Pancreas (tissue), 10 donors: ENCODE measurements at places on chromosomes 6 and 20.

DNA sequence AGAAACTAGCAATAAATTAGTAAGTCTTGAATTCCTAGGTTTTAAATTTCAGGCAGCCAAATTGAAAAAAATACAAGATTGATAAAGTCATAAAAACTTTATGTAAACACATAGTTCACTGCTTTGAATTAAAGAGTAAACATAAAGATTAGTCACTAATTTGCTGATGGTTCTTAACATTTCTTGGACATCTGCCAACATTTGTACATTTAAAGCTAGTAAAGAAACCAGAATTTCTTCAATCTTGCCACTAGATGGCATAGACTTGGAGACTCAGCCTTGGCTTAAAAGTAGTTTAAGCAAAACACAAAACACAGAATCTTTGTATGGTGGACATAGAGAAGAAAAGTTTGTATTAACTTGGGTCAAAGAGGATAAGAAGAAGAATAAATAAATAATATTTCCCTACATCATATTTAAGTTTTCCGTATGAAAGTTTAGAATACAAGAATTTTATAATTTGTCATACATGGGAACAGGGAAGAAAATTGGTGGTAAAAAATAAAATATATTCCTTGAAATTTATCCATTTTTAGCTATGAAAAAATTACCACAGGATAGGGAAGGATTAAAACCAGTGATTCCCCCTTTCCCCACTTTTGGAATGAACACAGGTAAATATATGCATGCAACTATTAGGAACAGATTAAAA is 41.7 kb upstream of the FAM135A start:
- DNase-seq: no peak

DNA sequence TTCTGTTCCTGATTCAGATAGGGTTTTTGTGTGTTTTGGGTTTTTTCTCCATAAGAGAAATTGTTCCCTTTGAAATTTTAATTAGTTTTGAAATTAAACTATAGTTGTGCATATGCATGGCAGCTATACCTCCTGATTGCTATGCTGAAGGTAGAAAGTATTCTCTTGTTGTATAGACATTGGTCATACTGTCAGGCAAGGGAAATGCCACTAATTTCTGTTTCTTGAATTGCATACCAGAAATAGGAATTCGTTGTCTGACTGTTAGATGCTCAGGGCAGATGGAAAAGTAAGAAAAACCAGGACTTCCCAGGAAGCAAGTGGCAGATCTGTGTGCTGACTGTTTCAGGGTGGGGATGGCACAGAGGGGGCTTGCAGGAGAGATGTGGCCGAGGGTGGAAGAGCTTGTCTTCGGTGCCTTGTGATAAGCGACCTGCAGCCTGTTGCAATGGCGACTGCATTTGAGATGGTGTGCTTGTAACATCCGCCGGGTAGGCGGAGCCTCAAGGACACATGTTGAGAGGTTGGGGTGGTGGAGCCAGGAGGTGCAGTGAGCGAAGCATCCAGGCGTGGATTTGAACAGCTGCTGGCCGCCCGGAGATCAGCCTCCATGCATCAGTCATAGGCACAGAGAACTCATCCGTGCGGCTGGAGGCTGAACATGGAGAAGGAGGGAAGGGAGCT is 42.8 kb downstream of the RREB1 start:
- no peak for DNase-seq

- DNase-seq: no peak
Observed at GRCh38 chr6:36418558-36418957, 24.1 kb downstream of the PXT1 start.

- no peak for DNase-seq
Observed at GRCh38 chr6:45816674-45817297, 198.9 kb downstream of the CLIC5 start.

- DNase-seq: no peak
Observed at GRCh38 chr20:2252419-2252997, 43.3 kb upstream of the TGM3 start.

DNA sequence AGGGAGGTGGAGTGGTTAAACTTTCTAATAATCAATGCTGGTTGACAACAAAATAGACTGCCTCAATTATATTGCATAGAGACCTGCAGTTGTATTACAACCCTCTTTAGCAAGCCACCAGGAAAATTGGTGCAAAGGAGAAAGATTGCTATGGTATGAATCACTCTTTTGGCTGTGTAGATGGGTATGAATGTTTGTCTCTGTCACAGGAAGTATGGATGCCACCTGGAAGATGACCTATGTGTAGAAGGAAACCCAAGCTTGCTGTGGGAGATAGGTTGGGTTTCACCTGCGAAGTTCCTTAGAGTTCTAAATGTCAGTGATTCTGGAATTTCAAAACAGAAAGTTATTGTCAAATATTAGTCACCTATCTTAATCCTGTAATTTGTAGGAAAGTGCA is 134.6 kb downstream of the SOBP start:
- no peak for DNase-seq

GRCh38 chr6:132734694-132735236 is 20.9 kb upstream of the VNN1 start:
- DNase-seq: no peak

GRCh38 chr6:12654514-12654913 is 62.1 kb upstream of the PHACTR1 start:
- DNase-seq: no peak

- DNase-seq: no peak
Observed at GRCh38 chr6:152404936-152405595, 232.1 kb downstream of the SYNE1 start.

DNA sequence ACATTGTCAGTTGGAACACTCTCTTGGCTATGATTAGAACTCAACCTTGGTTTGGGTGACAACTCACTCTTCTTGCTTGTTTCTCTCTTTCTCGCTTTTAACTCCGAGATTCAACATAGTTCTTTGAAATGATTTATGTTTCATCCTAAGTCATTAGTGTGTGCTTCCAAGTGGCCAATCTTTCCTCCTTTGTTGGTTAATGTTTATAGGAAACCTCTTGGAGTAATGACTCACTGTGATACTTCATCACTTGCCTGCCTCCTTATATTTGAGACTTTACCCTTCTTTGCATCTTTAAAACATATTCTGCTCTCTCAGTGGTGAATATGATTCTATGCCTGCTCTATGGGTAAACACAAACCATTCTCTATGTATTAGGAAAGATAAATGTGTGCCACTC is 279.7 kb upstream of the FLRT3 start:
- no peak for DNase-seq

- DNase-seq: no peak
Observed at GRCh38 chr6:112883095-112883494, 536.0 kb downstream of the RFPL4B start.

DNA sequence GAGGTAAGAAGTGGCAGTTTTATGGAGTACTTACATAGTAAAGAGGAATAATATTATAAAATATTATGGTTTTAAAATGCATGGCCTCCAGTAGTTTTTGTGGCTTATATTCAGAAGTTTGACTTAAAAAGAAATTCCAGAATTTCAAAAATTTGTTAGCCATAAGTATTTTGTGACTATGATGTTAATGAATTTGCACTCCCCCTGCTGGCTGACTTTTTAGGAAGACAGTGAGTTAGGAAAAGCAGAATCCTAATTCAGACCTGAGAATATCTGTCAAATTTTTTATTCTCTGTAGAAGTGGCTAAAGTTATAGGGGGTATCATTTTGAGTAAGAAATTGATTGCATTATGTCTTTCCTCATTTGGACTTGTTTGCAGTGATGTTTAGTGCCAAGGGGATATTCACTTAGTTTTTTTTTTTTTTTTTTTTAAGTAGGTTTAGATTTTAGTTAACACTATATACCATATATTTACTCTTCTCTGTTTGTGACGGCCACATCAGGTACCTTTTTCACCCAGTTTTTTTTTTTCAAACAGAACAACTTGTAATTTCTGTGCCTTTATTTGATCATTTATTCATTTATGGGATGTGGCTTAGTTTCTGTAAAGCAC is 40.8 kb downstream of the ZFAND3 start:
- no peak for DNase-seq

GRCh38 chr6:110002676-110003075 is 24.6 kb downstream of the GPR6 start:
- no peak for DNase-seq

GRCh38 chr6:73774311-73774774 is 78.3 kb downstream of the CD109 start:
- DNase-seq: no peak

DNA sequence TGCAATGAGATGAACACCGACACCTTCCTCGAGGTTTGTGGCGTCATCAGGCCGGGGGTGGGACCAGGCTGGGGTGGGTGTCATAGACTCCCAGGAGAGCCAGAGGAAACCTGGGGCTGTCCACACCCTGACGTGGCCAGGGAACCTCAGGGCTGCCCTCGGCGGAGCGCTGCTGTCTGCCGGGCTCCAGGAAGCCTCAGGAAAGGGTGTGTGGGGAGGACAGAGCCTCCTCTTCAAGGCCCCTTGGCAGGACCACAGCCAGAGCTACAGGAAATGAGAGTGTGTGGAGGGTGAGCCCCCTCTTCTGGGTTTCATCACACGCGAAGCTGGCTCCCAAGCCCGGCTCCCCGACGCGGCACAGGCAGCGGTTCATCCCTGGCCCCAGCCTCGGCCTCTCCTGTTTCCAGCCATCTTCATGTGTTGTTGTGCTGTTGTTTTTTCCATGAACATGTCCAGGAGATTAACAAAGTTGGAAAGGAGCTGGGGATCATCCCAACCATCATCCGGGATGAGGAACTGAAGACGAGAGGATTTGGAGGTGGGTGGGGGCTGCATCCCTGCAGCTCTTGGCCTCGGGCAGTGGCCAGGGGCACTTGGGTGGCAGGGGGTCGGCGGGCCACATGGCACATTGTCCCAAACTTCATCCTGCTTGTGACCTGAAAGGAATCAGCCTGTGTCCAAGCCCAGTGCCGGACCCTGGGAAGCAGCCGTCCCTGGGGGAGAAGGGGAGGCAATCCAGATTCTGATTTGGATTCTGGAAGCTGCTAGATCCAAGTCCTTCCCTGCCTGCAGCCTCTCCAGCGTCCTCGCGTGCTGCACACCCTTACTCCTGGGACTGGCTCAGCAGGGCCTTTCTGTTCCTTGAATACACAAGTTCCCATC is 6.4 kb downstream of the NPEPL1 start:
- peak; percentile 55 for DNase-seq

- no peak for DNase-seq
Observed at GRCh38 chr6:17863901-17864754, 123.3 kb downstream of the KIF13A start.

- DNase-seq: peak; percentile 89
Observed at GRCh38 chr6:147506704-147507114, 1.8 kb upstream of the SAMD5 start.

- no peak for DNase-seq
Observed at GRCh38 chr6:148999929-149000468, 253.2 kb downstream of the UST start.

DNA sequence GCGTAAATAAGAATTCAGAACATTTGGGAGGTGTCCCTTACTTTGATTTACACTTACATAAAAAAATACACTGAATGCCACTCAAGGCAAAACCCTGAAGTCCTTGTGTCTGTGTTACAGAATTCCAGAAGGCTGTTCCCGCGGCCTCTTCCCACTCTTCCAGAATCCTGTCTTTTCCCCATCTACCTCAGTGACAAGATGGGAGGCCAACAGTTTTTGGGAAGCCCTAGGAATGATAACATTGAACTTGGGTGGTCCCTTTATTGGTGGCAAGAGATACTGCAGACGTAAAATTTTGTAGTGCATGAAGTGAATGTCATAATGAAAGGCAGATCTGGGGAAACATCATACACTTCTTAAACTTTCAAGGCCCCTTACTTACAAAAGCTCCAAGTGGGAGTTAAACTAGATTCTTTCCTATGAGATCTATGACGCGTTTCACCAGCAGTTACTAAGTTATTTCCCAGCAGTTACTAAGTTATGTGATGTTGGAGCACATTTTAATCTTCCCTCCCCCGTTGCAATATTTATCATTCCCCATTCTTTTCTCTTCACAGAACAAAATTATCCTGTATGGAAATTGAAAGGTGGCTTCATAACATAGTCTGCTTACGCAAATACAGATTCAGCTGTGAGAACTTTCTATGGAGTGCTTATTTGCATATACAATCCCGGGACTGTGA is 79.5 kb downstream of the BCAS1 start:
- DNase-seq: no peak

DNA sequence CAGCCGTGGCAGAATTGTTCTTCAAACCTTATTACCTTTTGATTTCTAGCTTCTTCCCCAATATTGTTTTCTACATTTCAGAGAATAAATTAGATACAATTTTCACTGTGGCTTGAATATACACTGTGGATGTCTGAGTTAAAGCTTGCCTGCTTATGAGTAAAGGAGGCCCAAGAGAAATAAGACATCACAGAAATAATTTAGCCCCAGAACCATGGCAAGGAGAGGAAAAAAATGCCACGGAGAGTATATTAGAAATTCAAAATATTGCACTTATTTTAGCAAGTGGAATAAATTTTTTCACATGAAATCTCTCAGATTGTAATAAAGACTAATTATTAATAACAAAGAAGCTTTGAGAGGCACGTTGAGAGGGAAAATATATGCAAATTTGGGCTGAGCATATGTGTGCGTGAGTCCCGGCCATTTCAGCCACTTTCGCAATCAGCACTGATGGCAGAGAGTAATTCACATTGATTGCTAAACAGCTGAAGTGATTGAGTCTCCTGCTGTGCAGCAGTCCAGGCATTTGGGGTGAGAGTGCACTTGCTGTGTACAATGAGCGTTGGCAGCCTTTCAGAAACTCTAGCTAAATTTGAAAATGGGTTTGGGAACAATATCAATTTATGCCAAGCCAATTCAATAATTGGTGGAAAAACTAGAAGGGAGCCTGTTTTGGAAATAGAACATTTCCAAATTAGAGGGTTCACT is 596.0 kb downstream of the EPM2A start:
- DNase-seq: no peak

- DNase-seq: no peak
Observed at GRCh38 chr6:28839443-28840120, 84.2 kb downstream of the TRIM27 start.

GRCh38 chr20:36219671-36220220 is 16.5 kb upstream of the AAR2 start:
- no peak for DNase-seq

GRCh38 chr6:71410164-71410566 is 121.6 kb downstream of the OGFRL1 start:
- DNase-seq: no peak

- no peak for DNase-seq
Observed at GRCh38 chr20:43161716-43162115, 28.0 kb downstream of the PTPRT start.

DNA sequence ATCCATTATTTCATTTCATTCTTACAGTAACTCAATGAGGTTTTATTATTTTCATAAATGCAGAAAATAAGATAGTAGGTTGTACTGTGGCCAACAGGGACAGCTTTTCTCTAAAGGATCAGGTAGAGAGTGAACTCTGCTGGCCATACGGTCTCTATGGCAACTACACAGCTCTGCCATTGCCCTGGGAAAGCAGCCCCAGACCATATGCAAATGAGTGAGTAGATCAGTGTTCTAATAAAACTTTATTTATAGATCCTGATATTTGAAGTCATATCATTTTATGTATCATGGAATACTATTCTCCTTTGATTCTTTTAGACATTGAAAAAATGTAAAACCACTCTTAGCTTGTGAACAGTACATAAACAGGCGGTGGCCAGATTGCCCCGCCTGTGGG is 192.5 kb upstream of the RREB1 start:
- no peak for DNase-seq
